ENCODE measurements at places on chromosomes 3 and 15.

DNA sequence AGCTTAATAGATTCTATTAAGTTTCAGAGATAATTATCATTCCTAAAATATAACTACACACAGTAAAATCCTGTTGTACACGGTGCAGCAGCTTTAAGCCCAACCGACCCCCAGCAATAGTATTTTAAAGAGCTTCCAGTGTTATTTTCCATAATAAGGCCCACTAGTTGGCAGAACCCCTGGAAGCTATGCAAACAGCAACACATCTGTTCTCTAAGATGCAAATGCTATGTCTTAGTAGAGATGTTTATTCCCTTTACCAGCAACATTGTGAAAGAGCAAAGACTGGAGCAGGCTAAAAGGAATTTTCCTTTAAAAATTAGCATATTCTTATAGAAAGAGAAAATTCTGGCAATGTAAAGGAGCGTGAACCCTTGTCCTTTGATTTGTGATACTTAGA is 819.7 kb upstream of the ALCAM start:
- DNase-seq = no peak

DNA sequence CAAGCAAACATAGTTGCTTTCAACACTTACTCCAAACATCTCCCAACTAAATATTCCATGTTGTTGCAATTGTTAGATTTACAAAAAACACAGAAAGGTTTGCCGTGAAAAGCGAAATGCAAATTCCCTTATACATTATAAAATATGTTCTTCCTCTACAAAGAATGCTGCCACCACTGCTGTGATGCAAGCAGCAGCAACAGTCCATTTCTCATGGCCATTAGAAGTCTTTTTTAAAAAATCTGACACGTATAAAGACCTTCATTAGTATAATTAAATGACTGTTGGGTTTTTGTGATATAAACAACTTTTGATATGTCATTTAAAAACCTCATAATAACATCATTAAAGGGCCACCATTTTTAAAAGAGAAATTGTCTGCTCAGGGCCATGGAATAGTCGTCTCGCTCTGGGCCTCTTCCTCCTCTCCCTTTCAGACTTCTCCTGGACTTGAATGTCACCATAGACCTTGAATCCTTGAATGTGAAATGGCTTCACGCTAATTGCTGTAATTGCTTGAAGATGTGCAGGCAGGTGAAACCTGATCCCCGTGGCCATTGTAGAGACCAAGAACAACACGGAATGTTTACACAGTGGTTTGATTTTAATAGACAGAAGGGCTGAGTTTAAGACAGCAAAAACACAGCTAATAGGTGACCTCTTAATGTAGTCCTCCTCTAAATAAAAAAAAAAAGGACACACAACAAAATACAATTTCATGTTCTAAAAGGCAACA is 450.4 kb downstream of the FOXP1 start:
- DNase-seq = no peak

DNA sequence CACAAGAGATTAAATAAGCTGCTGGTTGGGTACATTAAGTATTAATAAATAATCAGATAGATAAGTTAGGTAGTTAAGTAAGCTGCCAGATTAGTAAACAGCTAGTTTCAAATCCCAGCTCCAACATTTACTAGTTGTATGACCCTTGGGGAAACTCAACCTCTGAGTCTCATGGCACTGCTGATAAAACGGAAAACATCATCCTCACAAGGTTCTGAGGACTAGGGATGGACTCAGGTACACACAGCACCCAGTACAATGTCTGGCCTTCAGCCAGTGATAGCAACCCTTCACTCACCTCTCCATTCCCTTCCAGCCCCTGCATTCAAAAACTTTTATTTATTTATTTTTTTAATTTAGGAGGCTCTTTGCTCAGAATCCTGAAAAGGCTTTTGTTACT is 32.3 kb downstream of the B3GNT5 start:
- DNase-seq = no peak

- DNase-seq = no peak
Observed at GRCh38 chr3:48157202-48157840, 30.9 kb downstream of the CDC25A start.

DNA sequence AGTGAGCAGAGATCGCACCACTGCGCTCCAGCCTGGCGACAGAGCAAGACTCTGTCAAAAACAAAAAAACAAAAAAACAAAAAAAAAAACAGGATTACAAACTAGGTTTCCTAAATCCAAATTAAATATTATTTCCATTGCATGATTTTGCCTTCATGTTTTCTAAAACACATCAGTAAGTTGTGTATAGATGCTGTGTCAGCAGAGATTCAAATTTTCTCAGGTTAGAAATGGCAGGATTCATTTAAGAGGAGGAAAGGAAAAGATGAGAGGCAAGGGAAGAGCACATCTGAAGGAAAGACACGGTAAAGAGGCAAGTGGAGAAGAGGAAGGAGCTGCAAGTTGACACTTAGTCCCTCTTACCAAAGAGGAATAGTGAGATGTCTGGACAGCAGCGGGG is 51.8 kb upstream of the PPARG start:
- DNase-seq = no peak

GRCh38 chr3:62922326-62922725 is 47.1 kb upstream of the CADPS start:
- no peak for DNase-seq

GRCh38 chr3:106068795-106069194 is 200.0 kb upstream of the CBLB start:
- no peak for DNase-seq

DNA sequence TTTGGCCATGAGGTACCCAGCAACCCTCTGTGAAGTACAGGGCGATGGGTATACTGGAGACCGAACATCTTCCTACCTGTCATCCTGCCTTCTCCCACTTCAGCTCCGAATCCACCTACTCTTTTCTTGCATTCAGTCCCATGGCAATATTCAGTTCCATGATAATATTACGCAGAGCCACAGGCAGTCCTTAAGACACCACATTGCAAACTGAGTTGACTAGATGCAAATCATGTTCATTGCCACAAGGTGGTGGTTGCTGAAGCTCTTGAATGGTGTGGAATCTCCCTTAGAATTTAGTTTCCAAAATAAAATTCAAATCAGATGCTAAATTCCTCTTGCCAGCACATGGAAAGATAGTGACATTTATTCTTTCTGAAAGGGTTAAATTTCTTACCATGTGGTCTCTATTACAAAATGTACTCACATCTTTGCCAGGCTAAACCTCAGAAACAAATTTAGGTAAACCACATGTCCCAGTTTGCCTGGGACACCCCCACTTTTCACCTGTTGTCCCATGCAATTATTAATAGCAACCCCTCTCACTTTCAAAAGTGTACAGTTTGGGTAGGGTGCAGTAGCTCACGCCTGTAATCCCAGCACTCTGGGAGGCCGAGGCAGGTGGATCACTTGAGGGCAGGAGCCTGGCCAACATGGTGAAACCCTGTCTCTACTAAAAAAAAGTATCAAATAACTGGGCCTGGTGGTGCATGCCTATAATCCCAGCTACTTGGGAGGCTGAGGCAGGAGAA is 1.7 kb upstream of the NME9 start:
- DNase-seq = no peak

DNA sequence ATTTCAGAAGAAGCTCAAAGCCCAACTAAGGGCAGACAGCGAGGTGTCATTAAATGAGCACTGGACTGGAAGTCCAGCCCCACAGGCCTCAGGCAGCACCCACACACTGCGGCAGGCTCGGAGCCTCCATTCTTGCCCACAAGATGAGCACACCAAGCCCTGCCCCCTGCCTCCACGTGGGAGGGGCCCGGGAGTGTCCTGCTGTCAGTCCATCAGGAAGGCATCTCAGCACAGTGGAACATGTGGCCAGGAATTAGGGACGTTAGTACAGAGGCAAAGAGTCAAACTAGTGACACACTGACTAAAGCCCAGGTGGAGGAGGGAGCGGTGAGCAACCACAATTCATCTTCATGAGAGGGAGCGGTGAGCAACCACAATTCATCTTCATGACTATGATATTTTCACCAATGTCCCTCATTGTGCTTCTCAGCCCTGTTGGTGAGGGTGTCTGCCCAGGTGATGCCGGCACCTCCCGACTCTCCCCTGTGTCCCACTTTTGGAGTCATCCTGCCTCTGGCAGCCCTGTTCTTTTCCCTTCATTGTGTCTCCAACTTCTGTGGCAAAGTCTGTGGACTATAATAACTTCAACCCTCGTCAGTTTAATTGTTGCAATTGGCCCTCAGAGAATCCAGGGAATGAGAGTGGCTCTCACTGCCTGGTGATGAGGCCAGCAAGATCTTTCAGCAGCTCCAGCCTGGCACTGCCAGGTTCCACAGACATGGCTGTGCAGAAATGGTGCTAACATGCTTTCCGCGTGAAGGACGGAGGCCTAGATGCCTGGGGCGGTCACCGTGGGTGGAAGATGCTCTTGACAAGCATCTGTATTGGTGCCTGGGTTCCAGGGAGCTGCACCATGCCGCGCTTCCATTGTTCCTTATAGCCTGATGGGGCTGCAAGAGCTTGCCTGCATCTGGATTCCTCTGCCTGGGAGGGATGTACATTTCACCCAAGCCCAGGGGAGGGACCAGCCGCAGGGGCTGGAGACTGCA is 23.1 kb upstream of the SKOR1 start:
- no peak for DNase-seq

GRCh38 chr3:71033681-71034220 is 549.8 kb downstream of the FOXP1 start:
- no peak for DNase-seq

DNA sequence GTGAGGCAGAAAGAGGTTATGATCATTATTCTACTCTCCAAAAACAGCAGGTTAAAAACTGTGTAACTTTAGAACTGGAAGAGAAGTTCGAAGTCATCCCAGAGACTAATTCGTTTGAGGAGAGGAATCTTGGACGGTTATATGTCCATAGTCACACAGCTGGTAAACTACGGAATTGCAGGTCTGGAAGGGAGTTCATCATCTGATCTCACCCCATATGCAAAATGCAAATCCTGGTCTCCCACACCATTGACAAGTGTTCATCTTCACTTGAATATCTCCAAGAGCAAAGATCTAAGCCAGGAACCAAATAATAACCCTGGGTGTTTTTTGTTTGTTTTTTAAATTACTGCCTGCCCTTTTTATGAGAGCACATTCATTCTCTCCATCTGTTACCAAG is 53.1 kb downstream of the FAM98B start:
- DNase-seq = no peak

DNA sequence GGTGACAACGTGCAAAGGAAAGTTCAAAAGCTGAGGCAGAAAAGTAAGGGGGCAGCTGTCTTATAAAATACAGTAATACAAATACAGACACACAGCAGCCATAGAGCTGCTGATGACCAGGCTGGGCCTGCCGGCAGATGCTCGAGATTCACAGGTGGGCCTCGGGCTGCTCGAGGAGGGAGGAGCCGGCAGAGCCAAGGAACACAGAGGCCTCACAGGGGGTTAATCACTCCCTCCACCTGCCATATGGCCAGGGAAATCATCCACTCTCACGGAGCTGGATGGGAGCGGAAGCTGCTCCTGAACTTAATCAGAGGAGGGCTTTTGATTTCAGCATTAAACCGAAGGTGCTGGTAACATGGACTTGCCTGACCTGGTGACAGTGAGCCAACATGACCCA is 29.6 kb upstream of the MGLL start:
- DNase-seq = no peak

- DNase-seq = no peak
Observed at GRCh38 chr3:111269777-111270176, 198.2 kb downstream of the NECTIN3 start.

- DNase-seq = no peak
Observed at GRCh38 chr3:24196526-24196925, 251.4 kb downstream of the NR1D2 start.

DNA sequence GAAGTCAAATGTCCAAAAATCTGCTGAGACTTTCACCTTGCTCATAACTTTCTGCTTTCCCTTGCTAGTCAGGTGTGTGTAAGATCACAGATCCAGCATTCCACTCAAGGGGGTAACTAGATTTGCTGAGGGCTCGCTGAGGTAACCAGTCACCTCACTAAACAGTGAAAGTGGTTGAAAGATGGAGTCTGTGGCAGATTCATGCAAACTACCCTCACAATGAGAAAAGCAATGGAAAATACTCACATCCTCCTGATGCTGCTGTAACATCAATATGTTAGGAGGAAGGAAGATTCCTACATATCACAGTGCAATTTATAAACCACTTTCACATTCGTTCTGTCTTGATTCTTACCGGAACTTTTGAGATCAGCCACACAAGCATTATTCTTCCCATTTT is 174.3 kb upstream of the BCL6 start:
- no peak for DNase-seq

Data from HuH-7.5 (cell line).